ENCODE measurements at places on chromosomes 7 and 10. TPM values are rescaled to one million over a fixed set of nuclear protein-coding genes. Genes with fewer than 3 reads are reported as not detected.

DNA sequence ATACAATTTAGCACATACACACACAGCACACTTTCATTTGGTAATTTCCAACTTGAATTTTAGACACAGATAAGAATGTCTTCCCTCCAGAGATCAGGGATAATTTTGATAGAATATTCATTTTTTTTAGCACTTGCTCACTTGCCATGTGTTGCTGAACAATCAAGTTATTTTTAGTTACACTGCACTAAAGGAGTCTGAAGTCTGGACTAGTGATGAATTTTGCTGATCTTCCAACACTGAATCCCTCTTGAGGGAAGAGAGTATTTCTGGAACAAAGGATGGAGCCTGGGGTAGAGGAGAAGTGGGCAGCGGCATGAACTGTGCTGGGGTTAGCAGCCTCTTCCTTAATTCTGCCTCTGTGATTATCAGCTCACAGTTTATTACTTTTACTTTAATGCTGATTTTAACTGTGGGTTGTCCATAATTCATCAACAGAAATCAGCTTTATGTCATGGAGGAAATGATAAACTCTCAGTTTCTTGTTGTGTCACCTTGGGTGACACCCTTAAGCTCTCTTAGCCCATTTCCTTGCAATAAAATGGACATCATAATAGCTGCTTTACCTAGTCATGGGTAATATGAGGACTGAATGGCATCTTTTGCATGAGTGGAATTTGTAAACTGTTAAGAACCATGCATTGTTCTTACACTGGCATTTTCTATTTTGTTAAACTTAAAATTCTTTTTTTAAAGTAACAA lies 32.1 kb downstream of the SGPL1 start:
- DNase-seq: no peak

GRCh38 chr7:95028683-95029082 lies 121.3 kb downstream of the PPP1R9A start:
- no peak for DNase-seq

- no peak for DNase-seq
These were observed 41.3 kb downstream of the AVL9 start for GRCh38 chr7:32536585-32536984.

EPO gene
- total RNA-seq: 0.44 TPM

COL26A1 gene
- 42.6 TPM for total RNA-seq

INHBA gene
- total RNA-seq: 1.6 TPM

LRRTM3 gene
- 1.1 TPM for total RNA-seq

All from H9 (cell line).